Iris pigment epithelial cell (primary cell): ENCODE measurements at places on chromosomes 2 and 18.
A peak's percentile ranks its signal among the peaks of the same experiment; 100 is the strongest.

GRCh38 chr2:72794572-72794971 is 31.3 kb downstream of the EXOC6B start:
- DNase-seq = peak; percentile 25

- no peak for DNase-seq
These were observed 24.5 kb upstream of the ALPP start for GRCh38 chr2:232354069-232354468.

DNA sequence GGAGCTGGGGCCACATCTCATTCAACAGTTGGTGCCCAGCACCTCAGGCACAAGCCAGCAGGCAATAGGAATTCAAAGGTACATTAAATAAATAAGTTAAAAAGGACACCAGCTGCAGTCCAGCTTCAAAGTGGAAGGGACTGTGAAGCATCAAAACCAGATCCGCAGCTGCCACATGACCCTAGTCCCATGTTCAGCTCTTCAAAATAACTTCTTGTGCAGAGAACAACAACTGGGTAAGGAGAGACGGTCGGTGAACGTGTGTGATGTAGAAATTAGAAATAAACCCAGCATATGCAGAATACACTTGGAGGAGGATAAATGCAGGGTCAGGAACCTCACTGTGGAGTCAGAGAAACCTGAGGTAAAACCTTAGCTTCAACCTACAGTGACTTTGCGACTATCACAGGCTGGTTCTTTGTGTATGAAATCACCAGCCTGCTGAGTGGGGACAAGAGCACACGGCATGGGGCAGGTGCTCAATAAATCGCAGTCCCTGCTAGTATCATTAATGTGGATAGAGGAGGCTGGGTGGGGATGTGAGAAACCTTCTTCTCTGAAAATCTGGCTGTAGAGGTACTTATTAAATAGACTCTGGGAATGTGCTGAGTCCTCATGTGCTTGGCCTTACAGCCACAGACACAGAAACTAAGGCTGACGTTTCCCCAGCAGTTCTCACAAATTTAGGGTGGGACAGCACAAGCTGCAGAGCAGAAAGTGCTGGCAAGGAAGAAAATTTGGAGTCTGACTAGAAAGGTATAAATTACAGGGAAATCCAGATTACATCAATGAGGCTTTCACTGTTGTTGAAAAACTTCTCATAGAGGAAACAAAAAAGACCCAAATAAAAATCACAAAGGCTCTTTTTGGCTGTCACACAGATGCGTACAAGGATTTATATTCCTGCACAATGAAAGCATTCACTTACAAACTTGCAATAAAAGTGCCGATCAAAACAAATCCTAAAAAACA is 20.7 kb downstream of the FBXO15 start:
- no peak for DNase-seq

DNA sequence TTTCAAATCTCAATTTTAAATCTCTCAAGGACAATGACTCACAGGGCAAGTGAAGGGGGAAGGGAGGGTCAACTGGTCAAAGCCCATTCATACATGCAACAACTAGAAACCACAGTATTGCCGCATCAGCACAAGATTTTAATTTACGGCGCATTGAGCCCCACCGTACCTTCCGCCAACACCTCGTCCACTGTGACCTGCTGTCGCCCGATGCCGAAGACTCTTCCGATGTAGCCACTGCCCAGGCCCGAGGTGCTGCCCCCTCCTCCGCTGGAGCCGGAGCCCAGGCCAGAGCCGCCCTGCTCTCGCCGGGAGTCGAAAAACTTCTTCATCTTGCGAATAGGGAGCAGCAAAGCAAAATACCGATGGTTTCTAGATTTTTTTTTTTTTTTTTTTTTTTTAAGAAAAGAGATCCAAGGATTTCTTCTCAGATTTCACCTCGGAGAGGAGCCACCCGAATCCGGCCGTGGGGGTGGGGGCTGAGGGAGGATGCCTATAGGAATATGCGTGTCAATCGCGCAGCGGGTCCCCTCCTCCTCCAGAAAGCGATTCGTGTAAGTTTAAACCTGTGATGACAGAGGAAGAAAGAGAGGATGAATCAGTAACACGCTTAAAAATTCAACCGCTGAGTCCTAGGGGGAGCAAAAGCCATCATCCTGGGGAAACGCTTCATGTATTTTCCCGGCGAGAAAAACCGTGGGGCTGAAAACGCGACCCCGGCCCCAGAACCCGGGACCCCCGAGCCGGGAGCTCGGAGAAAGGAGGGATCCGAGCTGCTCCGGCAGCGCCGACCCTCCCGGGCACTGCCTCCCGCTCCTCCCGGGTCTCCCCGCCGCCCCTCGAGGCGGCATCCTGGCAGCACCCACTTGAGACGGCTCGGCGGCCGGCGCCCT is 584 bp downstream of the AAK1 start:
- peak; percentile 88 for DNase-seq

- peak; percentile 29 for DNase-seq
These were observed 27.4 kb upstream of the CNNM3 start for GRCh38 chr2:96788442-96789244.

DNA sequence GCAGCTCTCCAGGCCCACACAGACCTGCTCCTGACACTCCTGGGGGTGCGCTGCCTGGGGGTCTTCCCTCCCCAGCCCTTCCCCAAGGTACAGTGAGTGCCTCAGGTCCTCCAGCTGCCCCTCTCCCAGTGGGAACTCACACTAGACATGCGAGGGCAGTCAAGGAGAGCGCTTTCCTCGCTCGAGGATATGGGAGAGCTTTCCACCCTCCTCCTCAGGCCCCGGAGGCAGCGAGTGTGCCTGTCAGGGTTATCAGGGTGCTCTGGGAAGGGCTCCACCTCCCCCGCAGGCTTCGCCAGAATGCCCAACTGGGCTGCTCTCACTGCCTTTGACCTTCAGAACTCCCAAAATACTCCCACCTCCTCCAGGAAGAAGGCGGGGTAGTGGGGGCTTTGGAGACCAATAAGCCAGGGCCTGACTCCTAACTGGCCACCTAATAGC is 85.7 kb upstream of the LAPTM4A start:
- no peak for DNase-seq
